T47D (cell line): ENCODE measurements at places on chromosomes 4 and X.

DNA sequence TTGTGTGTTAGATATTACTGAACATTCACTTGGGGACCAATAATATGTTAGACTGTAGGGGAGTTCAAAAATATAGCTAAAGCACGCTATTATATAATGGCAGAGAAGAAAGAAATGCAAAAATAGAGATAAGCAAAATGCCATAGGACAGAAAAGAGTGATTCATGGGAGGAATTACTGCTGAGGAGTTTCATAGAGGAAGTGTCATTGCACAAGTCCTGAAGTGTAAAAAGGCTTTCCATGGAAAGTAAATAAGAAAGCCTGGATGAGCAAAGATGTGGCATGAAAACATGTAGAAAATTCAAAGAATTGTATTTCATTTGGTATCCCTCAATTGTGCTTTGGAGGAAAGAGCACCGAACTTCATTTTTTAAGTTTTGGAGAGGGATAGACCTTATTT is 14.5 kb downstream of the HMGB2 start:
- DNase-seq: no peak

DNA sequence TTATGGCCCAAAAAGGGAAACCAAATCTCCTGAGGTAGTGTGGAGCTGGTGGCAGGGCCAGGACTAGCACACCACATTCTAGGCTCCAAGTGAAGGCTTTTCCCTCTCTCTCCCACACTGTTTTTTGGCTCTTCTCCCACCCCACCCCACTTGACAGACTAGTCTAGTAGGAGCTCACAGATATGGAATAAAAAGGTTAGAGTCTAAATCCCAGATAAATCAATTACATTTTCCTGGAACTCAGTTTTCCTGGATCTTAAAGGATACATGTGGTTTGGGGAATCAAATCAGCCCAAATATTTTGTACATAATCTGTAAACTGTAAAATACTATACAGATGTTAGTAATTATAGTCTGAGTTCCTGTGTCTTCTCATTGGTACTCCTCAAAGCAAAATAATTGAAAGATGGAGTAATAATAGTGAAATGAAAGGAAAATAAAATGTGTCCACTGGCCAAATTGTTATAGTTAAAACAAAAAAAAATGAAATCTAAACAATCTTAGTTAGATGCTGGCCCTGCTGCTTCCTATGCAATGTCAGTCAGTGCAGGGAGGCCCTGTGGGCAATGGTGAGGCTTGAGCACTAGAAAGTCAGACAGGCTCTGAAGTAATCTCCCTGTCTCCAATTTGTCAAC is 370.4 kb upstream of the CPEB2 start:
- DNase-seq: no peak

GRCh38 chr4:118888666-118889311 is at the start of gene SYNPO2:
TSS of gene SYNPO2 (plus strand) at chr4:118888854. CDS start at chr4:118889037, 183 bp downstream.
- no peak for DNase-seq

DNA sequence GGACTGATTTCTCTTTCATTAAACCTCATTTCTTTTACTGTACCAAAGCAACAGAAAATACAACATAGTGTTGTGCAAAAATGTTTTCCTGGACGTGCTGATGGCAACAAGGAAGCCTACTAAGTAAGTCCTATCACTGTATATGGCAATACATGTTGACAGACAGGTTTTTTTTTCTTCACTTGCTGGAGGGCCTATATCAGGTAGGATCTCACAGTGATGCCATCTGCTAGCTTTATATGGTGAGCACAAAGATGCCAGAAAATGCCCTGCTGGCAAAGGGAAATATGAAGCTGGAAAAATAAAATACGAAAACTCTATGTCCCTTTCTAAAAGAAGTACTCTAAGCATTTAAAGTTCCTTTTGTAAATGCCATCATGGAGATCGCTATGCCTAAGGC is 119.0 kb upstream of the PDLIM3 start:
- DNase-seq: peak; percentile 68

GRCh38 chr4:52051213-52051614 is at the start of gene SPATA18:
TSS of gene SPATA18 (plus strand) at chr4:52051304. CDS start at chr4:52051705, 401 bp downstream.
- DNase-seq: no peak

GRCh38 chr4:154368060-154368459 is 123.5 kb downstream of the DCHS2 start:
- DNase-seq: no peak

GRCh38 chr4:86181585-86181984 is 178.3 kb downstream of the MAPK10 start:
- DNase-seq: no peak

- no peak for DNase-seq
Observed at GRCh38 chr4:90584051-90584450, 456.9 kb downstream of the CCSER1 start.

GRCh38 chr4:123939621-123940020 is 543.0 kb downstream of the SPRY1 start:
- no peak for DNase-seq

DNA sequence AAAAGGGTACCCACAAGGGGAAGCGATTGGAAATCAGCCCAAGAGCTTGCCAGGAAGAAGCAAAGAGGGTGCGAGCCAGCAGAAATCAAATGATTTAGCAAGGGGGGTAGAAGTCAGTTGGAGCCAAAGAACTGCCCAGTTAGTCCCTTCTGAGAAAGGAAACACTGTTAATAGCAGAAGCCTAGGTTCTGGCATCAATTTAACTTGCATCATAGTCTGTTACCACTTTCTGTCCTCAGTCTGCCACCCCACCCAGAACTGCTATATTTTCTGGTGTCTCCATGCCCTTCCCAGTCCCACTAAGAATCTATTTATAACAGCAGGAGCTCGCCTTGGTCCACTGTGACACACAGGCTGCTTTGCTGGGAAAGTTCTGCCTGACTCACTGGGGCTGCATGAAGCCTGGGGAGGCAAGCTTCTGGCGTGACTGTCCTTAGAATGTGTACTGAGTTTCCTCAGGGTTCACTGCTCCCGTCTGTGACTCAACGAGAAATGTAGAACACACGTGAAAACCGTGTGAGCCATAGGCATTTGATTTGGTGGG is 157.8 kb upstream of the TTC29 start:
- no peak for DNase-seq

GRCh38 chr4:145535202-145535601 is 53.5 kb downstream of the SMAD1 start:
- no peak for DNase-seq

DNA sequence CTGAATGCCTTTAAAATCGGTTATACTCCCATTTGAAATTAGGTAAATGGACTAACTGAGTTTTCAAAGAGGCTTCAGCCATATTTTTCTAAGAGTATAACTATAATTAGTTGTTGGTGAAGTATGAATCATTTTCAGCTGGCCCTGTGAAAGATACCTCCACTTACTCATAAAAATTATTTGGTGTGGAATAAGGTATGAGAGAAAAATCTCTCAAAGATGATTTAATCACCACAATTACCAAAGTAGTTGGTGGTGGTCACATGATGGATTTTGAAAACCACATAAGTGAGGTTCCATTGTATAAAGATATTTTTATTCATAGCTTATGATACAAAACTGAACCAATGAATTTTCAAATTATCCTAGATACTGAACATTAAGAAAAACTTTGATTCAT is 9.0 kb upstream of the KLHL2 start:
- DNase-seq: no peak

GRCh38 chr4:56662782-56663468 is 18.2 kb downstream of the HOPX start:
- DNase-seq: no peak

DNA sequence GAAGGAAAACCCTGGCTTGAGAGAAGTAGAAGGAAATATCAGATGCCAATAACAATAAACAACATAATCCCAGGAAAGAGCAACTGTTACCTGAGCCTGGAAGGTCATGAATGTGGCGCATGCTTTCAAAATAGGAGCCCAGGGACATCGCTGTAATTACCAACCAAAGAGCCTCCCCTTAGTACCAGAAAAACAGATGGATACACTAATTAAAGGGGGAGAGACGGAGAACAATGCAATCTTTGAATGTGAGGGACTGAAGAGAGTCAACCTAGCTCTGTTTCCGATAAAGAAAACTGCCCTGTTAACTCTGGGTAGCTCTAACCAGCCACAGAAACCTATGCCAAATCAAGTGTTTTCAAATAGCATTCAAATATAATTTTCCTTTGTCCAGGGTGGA is 161.4 kb downstream of the ENOX2 start:
- DNase-seq: no peak

DNA sequence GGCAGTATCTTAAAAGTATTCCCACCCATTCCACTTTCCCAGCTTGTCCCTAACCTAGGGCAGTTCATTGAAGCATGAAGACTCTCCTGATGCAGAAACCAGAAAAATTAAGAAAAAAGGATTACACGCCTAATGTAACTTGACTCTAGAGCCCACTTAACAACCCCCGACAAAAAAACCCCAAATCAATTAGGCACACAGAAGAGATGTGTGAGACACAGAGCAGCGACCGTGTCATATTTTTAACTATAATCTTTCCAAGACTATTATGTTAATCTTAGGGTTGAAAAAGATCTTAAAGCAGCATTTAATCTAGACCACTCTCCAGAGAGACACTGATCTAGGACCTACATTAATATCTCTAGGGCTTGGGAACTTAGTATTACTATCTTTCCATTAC is 1.3 kb downstream of the YTHDC1 start:
- no peak for DNase-seq

DNA sequence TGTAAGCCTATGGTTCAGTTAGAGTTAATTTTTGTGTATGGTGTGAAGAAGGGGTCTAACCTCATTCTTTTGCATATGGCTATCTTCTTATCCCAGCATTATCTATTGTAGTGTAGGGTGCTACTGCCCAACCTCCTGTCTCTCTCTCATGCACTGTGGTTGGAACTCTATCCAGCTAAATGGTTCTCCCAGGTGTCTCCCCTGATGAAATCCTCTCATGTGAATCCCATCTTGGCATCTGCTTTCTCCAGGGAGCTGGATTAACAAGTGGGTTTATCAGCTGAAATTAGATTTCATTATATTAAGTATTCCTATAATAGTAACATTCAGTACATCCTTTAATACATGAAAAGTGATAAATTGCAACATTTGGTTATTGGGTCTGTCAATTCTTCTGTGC is 224.7 kb upstream of the SFRP2 start:
- DNase-seq: no peak

DNA sequence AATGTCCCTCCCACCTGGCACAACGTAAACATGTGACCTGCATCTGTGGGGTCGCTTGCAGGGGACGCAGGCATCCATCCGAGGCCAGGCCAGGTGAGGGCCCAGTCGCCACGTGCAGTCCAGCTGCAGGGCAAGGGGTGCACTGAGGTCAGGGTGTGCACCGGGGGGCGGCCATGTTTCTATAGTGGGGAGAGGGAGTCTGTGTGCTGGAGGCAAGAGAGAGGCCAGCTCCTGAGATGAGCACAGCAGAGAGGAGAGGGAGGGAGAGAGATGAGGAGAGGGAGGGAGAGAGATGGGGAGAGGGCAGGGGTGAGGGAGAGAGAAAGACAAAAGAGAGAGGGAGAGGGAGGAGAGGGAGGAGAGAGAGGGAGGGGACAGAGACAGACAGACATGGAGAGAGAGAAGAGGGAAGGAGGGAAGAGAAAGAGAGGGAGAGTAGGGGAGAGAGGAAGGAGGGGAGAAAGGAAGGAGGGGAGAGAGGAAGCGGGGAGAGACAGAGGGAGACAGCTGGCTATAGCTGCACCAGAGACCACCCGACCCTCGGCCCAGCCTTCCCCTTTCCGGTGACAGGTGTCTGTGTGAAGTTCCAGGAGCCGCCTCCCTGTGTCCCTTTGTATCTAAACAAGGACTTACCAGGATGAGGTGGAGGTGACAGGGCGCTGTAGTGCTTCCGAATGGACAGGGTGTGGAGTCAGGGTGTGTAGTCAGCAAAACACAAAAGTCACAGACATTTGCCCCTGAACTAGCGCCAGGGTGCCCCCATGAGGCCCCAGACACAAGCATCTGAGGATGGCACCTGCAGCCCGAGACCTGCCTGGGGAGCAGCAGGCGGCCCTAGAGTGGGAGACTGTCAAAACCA is 68.7 kb downstream of the ADRA2C start:
- DNase-seq: no peak

GRCh38 chr4:171644430-171645057 is 168.7 kb upstream of the GALNTL6 start:
- DNase-seq: no peak

DNA sequence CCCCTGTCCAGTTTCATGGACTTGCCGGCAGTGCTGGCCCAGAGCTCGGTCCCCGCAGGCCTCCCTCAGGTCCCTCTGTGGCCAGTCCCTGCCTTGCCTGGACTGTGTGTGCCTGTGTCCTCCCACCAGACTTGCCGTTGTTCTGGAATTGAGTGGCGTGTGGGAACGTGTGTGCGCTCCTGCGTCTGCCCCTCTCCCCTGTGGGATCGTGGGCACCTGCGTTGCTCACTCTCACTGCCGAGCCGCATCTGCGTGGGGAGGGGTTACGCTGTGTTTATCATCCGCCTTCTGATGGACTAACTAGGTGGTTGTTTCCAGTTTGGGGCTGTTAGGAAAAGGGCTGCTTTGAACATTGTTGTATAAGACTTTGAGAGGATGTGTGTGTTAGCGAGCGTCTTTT is 21.2 kb downstream of the PCGF3 start:
- DNase-seq: no peak

- no peak for DNase-seq
Observed at GRCh38 chr4:158295053-158295452, 84.8 kb downstream of the TMEM144 start.

GRCh38 chr4:5165420-5166369 is 114.4 kb downstream of the STK32B start:
- DNase-seq: no peak

- no peak for DNase-seq
Observed at GRCh38 chr4:74733756-74734155, 60.6 kb downstream of the BTC start.

- no peak for DNase-seq
Observed at GRCh38 chrX:69050051-69050765, 115.0 kb downstream of the PJA1 start.

- DNase-seq: no peak
Observed at GRCh38 chr4:139175646-139176301, 1.2 kb downstream of the ELF2 start.

GRCh38 chr4:111639120-111639690 is 506.0 kb upstream of the FAM241A start:
- no peak for DNase-seq

DNA sequence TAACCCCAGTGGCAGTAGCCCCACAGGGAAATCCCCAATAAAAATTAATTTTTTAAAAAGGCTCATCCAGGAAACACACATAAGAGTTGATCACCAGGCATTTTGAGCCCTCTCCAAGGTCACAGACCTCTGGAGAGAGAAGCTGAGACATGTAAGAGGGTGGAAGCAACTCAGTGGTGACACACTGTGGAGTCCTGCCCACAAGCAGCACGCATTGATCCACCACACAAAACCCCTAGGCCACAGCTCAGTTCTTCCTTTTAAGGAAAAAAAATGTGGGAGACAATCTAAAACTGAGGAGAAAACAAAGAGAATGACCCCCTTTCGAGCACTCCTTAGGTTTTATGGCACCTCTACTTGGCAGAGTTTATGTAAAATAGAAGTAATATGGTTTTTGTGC is 71.7 kb upstream of the S100G start:
- DNase-seq: peak; percentile 81

GRCh38 chr4:154361450-154361849 is 130.1 kb downstream of the DCHS2 start:
- no peak for DNase-seq

- DNase-seq: no peak
Observed at GRCh38 chr4:158605393-158605792, 66.3 kb downstream of the C4orf46 start.

GRCh38 chrX:47836164-47837072 is at the start of gene ZNF81:
TSS of gene ZNF81 (plus strand) at chrX:47836902. CDS start at chrX:47846268, 9,366 bp downstream.
- DNase-seq: peak; percentile 98
